ENCODE measurements at places on chromosomes 13 and 19. TPM values are rescaled to one million over a fixed set of nuclear protein-coding genes. Genes with fewer than 3 reads are reported as not detected.

- H3K36me3 ChIP-seq: peaks cover 2% of the 10 kb centered on the region
- no peak for DNase-seq
- H3K27me3 ChIP-seq: no peaks in the 10 kb centered on the region
- peaks cover 2% of the 10 kb centered on the region for H3K4me1 ChIP-seq
- no peak overlapping the region for H3K27ac ChIP-seq
These were observed 11.1 kb downstream of the FTL start for GRCh38 chr19:48975947-48976847.

GRCh38 chr13:98772794-98773452 is 20.5 kb upstream of the SLC15A1 start:
- peaks cover 3% of the 10 kb centered on the region for H3K36me3 ChIP-seq
- DNase-seq: no peak
- no peak overlapping the region for H3K27ac ChIP-seq
- no peak overlapping the region for H3K4me3 ChIP-seq

GRCh38 chr19:39906283-39906682 is 28.2 kb downstream of the FCGBP start:
- no peak overlapping the region for H3K27ac ChIP-seq
- no peaks in the 10 kb centered on the region for H3K36me3 ChIP-seq
- peaks cover 10% of the 10 kb centered on the region for H3K4me1 ChIP-seq
- no peaks in the 10 kb centered on the region for H3K27me3 ChIP-seq

GRCh38 chr13:113499936-113500335 is 9.4 kb upstream of the DCUN1D2 start:
- H3K4me1 ChIP-seq: peaks cover 13% of the 10 kb centered on the region
- H3K27ac ChIP-seq: no peak overlapping the region
- H3K4me3 ChIP-seq: no peak overlapping the region
- no peak for DNase-seq
- peaks cover 3% of the 10 kb centered on the region for H3K36me3 ChIP-seq
- H3K27me3 ChIP-seq: no peaks in the 10 kb centered on the region

DNA sequence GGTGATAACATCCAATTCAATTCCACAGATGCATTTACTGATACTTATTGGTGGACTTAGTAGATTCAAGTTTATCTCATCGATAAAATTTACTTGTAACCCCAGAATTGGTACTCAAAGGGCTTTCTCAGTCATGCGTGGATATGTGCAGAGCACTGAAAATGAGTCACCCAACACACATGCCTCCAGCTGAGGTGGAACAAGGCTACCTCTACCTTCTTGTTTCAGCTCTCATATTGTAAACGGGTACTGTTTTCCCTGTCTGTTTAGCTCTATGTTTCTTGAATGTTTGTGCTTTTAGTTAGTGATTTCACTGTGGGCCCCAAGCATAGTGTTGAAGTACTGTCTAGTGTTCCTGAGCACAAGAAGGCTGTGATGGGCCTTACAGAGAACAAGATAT is 1.5 kb downstream of the LRRC63 start:
- no peaks in the 10 kb centered on the region for H3K27me3 ChIP-seq
- peaks cover 8% of the 10 kb centered on the region for H3K36me3 ChIP-seq
- no peak overlapping the region for H3K4me3 ChIP-seq
- H3K27ac ChIP-seq: no peak overlapping the region
- peaks cover 22% of the 10 kb centered on the region for H3K4me1 ChIP-seq
- no peak for DNase-seq

GRCh38 chr19:6071875-6072274 is 38.4 kb downstream of the RFX2 start:
- no peaks in the 10 kb centered on the region for H3K36me3 ChIP-seq
- DNase-seq: no peak
- H3K4me3 ChIP-seq: no peak overlapping the region
- H3K27ac ChIP-seq: no peak overlapping the region
- H3K4me1 ChIP-seq: peaks cover 24% of the 10 kb centered on the region
- no peaks in the 10 kb centered on the region for H3K27me3 ChIP-seq

DNA sequence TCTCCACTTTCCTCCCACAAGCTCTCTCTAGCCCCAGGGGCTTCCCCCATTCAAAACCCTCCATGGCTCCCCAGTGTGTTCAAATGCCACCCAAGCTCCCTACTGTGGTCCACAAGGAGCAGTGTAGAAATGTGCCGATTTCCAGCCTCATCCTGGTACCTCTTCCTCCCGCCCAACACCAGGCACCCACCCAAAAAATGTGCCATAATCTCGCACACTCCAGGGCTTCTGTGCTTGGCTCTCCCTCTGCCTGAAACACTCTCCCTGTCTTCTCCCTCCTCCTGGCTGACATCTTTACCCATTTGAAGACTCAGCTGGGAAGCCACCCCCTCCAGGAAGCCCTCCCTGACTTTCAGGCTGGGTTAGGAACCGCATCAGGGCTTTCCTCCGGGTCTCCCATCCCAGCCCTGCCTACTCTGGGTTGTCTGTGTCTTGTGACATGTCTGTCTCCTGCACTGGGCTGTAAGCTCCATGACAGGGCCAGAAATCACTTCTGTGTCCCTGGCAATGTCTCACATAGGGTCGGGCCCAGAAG is 16.6 kb upstream of the MEIS3 start:
- H3K4me3 ChIP-seq: peak overlapping the region; percentile 66
- peaks cover 5% of the 10 kb centered on the region for H3K36me3 ChIP-seq
- peaks cover 62% of the 10 kb centered on the region for H3K27me3 ChIP-seq
- H3K27ac ChIP-seq: peak overlapping the region; percentile 84

DNA sequence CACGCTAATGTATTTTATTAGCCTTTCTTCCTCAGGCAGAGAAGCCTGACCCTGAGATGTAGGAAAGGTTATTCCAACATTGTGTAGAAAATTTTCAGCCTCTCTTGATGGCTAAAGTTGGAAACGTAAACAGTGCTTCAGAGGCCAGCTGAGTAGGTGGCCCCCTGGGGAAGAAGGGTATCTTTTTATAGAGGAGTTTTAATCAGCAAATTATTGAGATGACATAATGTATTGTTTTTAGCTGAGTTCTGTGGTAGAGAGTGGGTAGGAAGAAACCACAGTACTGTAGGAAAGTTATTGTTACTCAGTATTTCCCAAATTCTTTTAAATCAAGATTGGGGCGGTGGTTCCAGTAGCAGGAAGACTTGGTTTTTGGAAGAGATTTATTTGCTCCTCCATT is 268.8 kb downstream of the DLEU7 start:
- H3K4me3 ChIP-seq: no peak overlapping the region
- no peak overlapping the region for H3K27ac ChIP-seq
- H3K4me1 ChIP-seq: no peaks in the 10 kb centered on the region
- H3K27me3 ChIP-seq: no peaks in the 10 kb centered on the region
- DNase-seq: no peak
- H3K36me3 ChIP-seq: peaks cover 2% of the 10 kb centered on the region

DNA sequence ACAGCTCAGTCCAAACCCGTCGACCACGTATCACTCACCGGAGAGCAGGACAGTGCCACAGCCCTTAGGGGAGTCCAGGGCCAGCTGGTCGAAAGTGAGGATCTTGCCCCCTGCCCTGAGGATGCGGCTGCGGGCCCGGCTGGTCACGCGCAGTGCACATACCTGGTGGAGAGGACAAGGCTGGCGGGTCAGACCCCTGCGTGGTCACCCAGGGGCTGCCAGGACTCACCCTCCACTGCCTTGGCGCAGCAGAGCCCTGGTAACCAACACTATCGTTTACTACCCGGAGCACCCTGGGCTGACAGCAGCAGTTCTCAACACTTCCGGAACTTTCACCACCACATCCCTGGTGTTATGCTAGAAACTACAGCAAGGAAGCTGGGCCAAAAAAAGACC is 1.2 kb upstream of the FAM83E start:
- H3K4me3 ChIP-seq: peak overlapping the region; percentile 96
- H3K27ac ChIP-seq: peak overlapping the region; percentile 98
- no peak for DNase-seq
- H3K27me3 ChIP-seq: no peaks in the 10 kb centered on the region

GRCh38 chr19:39676004-39676403 is 20.3 kb downstream of the LGALS16 start:
- H3K36me3 ChIP-seq: no peaks in the 10 kb centered on the region
- peak overlapping the region; percentile 21 for H3K27ac ChIP-seq
- no peak overlapping the region for H3K4me3 ChIP-seq
- H3K4me1 ChIP-seq: peaks cover 40% of the 10 kb centered on the region

DNA sequence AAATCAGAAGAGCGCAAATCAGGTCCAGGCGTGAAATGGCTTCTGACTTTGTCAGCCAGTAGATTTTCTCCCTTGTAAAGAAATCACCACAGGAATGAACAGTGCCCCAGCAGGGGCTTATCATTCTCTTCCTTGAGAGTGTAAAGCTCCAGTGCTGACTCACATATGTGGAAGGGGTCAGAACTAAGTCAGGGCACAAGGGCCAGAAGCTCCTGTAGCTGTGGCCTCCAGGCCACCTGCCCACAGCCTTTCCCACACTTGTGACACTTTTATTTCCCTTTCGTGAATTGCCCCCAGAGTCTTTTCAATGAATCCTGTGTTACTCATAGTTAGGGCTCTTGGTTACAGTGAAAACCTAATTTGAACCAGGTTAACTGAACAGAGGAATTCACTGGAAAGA is 99.6 kb downstream of the SUCLA2 start:
- H3K27me3 ChIP-seq: no peaks in the 10 kb centered on the region
- H3K4me1 ChIP-seq: no peaks in the 10 kb centered on the region
- H3K36me3 ChIP-seq: peaks cover 2% of the 10 kb centered on the region
- H3K27ac ChIP-seq: no peak overlapping the region
- DNase-seq: no peak

DNA sequence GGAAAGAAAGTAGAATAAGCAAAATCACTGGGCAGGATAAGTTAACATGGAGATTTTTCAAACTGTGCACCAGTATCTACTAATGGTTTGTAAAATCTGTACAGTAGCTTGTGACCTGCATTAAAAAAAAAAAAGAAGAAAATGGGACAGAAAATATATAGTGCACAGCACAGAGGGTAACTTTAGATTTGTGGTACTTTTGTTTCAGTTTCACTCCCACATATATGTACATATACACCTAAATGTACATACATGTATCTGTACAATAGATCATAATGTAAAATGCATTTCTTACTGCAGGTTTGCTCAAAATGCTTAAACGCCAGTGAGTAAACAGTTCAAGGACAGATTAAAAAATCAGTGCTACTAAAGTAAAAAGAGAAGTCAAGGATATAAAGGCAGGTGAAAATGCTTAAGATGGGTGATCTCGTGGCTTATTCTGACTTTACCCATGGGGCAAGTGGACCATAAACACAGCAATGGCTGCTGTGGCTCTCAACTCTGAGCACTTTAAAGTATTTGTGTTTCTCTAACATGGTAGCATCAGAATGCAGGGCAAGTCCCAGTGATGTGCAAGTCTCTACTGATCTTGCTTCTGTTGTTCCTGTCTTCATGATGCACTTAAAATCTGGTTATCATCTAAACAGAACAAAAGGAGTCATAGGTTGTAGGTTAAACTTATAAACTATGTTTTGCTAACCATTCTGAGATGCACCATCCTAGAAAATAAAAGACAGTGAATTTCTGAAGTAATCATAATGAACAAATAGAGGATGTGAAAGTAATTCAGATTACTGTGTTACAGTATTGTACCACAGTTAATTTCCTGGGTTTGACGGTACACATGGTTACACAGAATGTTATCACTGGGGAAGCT is 112.3 kb downstream of the MIPEP start:
- H3K4me3 ChIP-seq: peak overlapping the region; percentile 58
- H3K36me3 ChIP-seq: peaks cover 2% of the 10 kb centered on the region
- no peak for DNase-seq
- no peaks in the 10 kb centered on the region for H3K27me3 ChIP-seq

DNA sequence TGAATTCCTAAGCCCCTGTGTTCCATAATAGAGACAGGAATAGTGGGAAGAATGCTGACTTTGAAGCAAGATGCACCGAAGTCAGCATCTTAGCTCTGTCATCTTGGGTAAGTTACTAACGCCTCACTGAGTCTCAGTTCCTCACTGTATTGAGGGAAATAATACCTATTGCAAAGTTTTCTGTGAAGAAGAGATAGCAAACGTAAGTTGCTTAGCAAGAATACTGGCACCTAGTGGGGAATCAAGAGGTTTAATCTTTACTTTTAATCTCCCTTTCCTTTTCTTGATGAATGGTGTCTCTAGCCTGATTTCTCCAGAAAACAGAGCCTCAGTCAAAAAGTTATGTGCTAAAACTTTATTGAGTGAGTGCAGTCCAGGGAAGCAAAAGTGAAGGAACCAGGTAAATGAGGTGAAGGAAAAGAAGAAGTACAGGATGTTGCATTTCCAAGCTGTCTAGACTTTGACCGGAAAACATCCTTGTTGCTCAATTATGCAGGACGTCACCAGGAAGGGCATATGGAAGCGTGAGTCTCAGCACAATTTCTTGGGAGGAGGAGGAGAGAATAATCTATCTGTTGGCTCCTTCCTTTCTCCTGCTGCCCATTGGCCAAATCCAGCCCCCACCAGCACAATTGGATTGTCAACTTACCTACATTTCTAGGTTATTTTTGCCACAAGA is 210.0 kb downstream of the B3GLCT start:
- H3K36me3 ChIP-seq: no peaks in the 10 kb centered on the region
- DNase-seq: no peak
- H3K27ac ChIP-seq: no peak overlapping the region
- no peaks in the 10 kb centered on the region for H3K4me1 ChIP-seq
- peaks cover 18% of the 10 kb centered on the region for H3K27me3 ChIP-seq

DNA sequence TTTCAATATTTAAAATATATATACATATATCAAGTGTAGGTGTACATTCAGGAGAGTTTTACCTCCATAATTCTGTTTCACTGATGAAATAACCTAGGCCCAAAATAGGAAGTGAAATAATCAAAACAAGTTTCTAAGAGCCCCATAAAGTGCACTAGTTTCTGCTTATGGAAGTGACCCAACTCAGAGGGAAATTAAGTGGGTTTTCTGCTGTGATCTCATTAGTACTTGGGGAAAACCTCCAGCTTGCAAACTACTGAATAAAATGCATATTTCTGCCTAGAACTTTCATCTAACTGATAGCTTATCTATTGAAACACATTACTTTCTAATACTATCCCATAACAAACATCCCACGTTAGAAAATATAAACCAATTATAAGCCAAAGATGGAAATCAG is 45.4 kb upstream of the MIR17HG start:
- H3K36me3 ChIP-seq: peaks cover 3% of the 10 kb centered on the region
- no peak for DNase-seq
- no peaks in the 10 kb centered on the region for H3K4me1 ChIP-seq

DNA sequence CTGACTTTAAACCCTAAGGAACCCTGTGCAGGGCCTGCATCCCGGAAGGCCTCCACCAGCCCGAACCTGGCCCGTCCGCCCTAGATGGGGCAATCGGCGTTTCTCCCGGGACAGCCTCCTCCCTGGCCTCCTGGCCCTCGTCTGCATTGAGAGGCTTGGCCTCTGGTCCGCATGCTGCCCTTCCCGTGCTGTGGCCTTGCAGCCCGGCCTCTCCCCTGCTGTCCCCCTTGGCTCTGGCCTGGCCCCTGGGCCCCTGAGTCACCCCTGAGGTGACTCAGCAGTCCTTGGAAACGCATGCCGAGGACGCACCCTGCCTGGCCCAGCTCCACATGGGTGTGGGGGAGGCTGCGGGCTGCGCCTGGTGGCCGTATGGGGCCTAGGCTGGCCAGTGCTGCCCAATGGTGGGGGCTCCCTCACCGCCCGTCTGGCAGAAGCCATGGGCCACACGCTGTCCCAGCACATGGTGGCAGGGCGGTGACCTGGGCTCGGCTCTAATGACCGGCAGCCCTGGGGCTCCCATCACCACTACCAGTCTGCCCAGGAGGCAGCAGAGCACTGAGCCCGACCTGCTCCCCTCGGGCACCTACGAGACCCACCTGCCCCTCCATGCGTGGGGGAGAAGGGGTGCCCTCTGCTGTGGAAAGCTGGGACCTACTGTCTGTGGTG is 25.7 kb downstream of the SH3GL1 start:
- H3K27me3 ChIP-seq: no peaks in the 10 kb centered on the region
- DNase-seq: no peak
- H3K4me3 ChIP-seq: no peak overlapping the region
- H3K4me1 ChIP-seq: peaks cover 40% of the 10 kb centered on the region
- no peaks in the 10 kb centered on the region for H3K36me3 ChIP-seq

The KIR2DL3 gene
- total RNA-seq: not detected

The S1PR5 gene
- total RNA-seq: 0.50 TPM

The ELSPBP1 gene
- total RNA-seq: not detected
